ENCODE measurements at places on chromosomes 2 and 18.

DNA sequence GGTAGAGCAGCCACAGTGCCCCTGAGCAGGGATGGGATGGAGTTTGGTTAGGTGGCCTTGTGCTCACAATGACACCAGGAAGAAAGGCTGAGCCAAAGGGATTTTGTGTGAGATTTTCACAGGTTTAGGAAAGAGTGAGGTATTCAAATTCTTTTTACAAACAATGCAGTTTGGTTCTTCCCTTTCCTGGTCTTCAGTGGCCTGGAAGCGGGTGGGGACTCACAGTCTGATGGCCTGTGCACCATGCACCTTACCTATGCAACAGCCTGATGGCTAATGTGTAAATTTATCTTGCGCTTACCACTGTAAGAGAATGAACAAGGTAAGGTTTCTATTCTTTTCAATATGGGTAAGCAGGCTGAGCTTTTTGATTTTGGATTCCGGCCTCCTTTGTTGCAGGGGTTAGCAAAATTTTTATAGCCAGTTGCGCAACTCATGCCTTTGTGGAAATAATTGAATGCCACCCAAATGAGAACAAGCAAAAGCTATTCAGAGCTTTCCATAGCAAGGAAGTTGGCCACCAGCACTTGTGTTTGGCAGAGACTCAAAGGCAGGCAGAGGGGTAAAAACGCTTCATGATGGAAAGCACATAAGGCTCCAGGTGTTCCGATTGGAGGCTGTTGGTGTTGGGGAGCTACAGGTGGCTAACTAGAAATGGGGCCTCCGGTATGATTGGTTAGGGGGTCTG, 23.8 kb upstream of the IL1R2 start:
- peak; percentile 87 for DNase-seq

DNA sequence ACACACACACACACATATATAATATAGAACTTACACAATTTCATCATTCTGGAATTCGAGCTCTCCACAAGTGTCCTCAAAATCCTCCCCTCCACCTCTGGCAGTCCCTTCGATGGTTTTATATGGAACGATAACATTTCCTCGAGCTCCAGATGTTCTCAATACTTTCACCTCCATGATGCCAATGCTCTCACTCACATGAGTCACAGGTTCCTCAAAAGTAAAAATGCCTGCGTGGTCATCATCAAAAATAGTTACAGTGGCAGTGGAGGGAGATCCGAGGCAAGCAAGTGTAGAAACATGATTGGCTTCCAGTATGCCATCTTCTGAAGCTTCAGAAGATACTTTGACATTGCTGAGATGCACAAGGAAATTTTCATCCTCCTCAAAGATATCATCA, 23.5 kb downstream of the SLC8A1 start:
- DNase-seq, result no peak

- DNase-seq, result peak; percentile 75
Observed at GRCh38 chr18:63135101-63135500, 184.5 kb downstream of the BCL2 start.

- DNase-seq, result peak; percentile 23
Observed at GRCh38 chr18:50428531-50429206, 53.8 kb downstream of the SKA1 start.

GRCh38 chr2:176187200-176187898, 1.1 kb upstream of the HOXD1 start:
- no peak for DNase-seq

DNA sequence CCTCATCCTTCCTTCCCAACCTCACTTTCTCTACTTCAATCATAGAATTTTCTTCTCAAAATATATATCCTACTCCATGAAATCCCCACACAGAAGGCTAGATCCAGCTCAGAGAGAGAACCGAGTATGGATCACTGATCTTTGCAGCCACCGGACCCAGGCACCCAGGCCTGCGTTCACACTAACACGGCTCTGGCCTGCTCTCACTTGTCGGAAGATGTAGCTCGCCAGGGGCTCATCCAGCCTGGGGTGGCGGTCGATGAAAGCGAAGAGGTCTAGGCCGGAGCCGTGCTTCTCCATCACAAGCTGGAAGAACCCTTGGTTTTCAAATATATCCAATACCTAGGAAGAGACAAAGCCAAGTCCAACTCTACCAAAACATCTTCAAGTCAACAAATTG, 12.7 kb upstream of the MTERF4 start:
- no peak for DNase-seq

DNA sequence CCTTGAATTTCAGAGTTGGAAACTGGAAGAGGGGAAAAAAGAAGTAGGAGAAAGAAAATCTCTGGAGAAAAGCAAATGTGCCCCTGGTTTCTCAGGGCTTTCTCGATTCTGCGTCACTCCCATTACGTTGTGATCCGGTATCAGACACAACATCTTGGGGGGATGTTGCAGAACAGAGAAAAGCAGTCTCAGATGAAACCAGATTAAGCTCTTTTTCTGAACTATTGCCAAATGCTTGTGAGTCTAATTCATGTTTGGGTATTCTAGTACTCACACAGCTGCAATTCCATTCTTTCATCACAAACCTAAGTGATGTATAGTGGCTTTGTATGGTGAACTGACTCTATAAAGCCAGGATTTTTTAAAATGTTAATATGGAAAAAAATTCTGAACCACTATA, 233.2 kb downstream of the TCF4 start:
- DNase-seq, result no peak

DNA sequence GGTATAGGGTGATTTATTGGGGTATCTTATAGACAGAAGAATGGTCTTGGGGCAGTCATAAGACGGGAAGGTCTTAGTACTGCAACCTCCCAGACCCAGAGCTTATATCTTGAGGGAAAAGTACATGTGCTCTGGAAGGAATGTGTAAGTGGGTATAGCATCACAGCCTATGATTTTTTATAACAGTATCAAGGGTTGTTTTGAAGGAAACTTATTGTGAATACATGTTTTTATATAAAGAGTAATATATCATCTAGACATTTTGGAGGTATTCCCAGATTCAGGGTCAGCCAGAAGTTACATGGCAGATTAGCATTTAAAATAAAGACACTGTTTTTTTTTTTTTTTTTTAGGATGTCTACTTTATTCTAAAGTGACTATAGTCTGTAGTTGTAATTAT, 47.6 kb upstream of the STON1 start:
- DNase-seq, result peak; percentile 13

DNA sequence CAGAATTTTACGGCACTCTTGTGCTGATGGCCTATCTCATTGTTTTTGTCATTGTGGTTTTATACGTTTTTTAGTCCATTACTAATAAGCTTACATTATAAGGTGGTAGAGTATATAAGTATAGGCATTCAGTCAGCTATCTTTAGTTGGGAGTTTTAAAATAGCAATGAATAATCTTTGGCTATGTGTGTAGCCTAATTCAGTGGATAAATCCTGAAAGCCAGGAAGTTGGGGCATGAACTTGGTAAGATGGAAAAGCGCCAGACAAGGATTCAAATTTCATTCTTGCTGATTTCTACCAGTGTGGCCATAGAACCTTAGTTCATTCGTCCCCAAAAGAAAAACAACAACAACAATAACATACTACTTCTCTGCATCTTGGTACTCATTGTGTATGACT, 31.2 kb downstream of the EPC2 start:
- DNase-seq, result peak; percentile 46

DNA sequence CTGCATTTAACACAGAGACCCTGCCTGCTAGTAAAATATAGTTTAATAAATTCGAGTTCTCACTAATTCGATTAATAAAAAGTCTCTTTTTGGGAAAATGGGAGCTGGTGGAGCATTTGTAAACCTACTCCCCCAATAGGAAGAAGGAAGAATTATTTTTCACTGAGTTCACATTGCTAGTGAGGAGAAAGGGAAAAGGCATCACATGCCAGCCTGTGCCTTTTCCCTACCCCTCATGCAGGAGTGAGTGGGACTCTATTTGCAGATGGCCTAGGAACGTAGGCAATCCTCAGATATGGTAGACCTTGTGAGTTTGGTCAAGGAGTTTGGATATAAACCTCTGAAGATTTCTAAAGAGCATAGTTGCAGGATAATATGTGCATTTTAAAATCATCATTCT, 218.4 kb upstream of the TRIB2 start:
- no peak for DNase-seq

DNA sequence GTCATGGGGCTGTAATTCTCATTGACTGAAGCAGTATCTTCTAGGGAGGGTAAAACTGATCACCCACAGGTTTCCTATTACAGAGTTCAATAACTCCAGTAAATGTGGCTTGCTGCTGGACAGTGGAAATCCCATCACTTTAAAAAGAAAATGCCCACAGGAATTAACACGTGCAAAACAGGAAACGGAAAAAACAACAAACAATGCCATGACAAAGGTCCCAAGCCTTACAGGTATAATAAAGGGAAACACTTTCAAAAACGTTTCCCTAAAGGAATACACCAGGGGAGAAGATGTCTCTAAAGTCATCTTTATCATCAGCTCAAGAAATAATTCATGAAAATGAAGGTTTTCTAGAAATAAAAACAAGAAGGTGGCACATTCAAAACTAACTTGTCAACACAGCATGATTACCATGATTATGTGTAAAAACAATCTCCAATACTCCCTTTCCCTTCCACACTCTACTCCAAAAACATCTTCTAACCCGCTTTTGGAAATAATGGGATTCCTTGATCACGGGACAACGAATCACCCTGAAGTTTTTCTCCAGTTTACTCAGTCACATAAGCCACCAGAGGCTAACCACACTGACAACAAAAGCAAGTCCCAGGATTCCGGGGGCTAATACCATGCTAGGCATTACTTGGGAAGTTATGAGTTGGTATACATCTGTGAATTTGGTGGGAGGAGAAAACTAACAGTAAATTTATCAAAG, 167.9 kb downstream of the TCF4 start:
- no peak for DNase-seq

DNA sequence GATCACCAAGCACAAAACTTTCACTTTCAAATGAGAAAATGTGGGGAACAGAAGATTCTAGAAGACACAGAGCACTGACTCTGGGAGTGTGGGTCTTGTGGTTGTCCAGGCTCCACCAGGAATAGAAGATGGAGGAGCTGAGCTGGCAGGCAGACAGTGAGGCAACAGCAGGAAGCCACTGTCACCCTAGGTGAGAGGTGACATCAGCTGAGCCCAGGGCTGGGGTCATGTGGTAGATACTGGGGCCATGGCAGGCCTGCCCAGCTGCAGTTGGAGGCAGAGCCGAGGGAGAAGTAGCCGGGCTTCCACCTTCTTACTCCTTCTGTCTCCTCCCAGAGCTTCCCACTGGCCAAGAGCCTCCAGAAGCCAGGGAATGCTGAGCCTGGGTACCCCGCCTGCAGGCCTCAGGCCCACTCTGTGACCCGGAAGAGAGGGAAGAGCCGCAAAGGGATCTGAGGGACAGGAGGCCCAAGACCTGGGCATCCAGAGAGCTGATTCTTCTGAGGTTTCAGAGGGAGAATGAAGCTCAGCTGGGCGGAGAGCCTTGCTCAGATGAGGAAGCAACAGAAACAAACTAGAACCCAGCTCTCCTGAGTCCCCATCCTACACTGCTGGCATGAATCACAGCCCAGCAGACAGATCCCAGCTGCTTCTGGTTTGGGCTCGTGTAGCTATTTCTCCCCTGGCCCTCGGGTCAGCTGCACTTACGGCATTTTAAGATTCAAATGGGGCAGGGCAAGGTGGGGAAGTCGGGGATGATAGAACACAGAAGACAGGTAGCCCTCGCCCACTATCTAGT, 39.8 kb upstream of the ASAP2 start:
- no peak for DNase-seq

DNA sequence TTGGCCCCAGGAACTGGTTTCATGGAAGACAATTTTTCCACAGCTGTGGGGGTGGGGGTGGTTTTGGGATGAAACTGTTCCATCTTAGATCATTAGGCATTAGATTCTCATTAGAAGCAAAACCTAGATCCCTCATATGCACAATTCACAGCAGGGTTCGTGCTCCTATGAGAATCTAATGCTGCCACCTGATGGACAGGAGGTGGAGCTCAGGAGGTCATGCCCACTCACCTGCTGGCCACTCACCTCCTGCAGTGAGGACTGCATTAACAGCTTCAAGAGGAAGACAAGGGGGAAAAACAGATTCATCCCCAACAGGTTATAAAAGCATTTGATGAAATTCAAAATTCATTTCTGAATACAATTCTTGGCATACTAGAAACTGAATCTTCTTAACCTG, 38.5 kb downstream of the THAP4 start:
- peak; percentile 46 for DNase-seq

DNA sequence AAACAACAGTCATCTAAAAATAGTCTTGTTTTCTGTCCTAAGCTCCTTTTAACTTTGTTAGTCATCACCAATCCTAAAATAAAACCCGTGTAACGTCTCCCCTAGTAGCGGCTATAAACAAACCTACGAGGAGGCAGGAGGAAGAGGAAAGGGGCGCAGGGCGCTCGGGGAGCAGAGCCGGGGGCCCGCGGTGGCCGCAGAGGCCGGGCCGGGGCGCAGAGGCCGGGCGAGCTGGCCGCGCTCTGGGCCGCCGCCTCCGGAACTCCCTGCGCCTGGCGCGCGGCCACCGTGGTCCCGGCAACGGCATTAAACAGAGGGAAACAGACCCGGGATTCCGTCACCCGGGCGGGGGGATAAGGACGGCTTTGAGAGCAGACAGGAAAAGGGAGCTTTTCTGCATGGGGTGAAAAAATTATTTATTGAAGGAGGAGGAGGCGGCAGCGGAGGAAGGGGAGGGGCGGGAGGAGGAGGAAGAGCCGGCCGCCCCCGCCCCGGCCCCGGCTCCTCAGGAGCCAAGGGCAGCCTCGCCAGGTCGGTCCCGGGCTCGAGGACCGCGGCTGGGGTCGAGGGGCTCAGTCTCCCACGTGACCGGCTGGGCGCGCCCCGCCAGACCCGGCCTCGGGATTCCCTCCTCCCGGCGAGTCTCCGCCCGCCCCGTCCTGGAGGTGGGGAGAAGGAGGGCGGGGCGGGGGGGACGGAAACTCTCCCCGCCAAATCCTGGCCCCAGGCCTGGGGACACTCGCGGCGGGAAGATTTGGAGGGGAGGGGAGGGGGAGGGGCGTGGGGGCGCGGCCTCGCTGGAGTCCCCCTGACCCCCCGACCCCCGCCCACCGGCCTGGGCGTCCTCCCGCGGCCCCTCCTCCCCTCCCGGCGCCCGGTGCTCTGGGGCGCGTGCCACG, 1.8 kb upstream of the NFATC1 start:
- DNase-seq, result peak; percentile 69

GRCh38 chr2:38653715-38654527, 12.0 kb upstream of the GALM start:
- no peak for DNase-seq

GRCh38 chr2:214104967-214105366, 305.9 kb upstream of the VWC2L start:
- no peak for DNase-seq

GRCh38 chr2:109721135-109721534, 73.0 kb upstream of the RGPD5 start:
- no peak for DNase-seq

DNA sequence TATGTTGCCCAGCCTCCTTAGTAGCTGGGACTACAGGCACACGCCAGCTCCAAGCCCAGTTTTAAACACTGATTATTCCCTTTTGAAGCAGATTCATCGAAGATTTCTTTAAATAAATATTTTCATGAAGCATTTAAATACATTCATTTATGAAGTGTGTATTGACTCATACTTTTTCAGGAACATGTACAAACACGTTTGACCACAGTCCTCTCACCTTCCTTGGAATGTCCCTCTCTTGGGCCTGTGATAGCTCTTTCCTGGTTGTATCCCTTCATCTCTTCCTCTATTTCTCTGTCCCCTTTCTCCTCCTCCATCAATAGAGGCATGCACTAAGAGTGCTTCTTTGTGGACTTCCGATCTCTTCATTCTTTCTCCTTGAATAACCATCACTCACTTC, 2.5 kb downstream of the PSTPIP2 start:
- DNase-seq, result peak; percentile 80

GRCh38 chr2:1233281-1233680, 180.0 kb upstream of the TPO start:
- no peak for DNase-seq

Data from MCF 10A (cell line).